ENCODE measurements at places on chromosomes 5 and 9. TPM values are rescaled to one million over a fixed set of nuclear protein-coding genes. Genes with fewer than 3 reads are reported as not detected.

DNA sequence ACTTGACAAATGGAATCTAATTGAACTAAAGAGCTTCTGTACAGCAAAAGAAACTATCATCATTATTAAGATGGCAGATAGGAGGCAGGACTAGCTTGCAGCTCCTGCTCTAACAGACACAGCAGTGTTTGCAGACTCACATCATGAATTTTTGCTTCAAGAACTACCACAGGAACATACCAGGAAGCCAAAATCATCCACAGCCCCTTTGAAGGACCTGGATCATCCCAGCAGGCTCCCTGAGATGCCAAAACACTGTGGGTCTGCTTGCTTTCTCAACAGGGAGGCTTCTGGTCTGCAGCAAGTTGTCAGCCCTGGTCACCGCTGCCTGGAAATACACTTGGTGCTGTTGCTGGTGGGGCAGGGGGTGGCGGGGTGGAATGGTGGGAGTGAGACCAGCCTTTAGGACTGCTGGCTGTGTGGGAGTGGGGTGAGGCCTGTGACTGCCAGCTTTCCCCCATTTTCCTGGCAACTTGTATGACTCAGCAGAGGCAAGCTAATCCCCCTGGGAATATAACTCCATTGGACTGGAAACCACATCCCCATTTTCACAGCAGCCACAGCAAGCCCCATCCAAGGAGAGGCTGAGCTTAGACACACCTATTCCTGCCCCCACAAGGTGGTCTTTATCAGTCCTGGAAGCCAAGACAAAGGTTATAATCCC is 533.8 kb upstream of the CYLC2 start:
- no peak for DNase-seq

- no peak for DNase-seq
Measured at GRCh38 chr9:99004717-99005460, 61.2 kb downstream of the COL15A1 start.

GRCh38 chr5:131671994-131672655 is 37.1 kb upstream of the RAPGEF6 start:
- DNase-seq = no peak

GRCh38 chr9:118962426-118962825 is 406.8 kb downstream of the BRINP1 start:
- DNase-seq = no peak

The SPINK13 gene
- total RNA-seq = not detected
